ENCODE measurements at places on chromosomes 5 and 9.

- DNase-seq = no peak
These were observed 113.1 kb upstream of the TBC1D2 start for GRCh38 chr9:98368366-98369065.

GRCh38 chr5:74519161-74519571, 121.4 kb downstream of the ENC1 start:
- no peak for DNase-seq

DNA sequence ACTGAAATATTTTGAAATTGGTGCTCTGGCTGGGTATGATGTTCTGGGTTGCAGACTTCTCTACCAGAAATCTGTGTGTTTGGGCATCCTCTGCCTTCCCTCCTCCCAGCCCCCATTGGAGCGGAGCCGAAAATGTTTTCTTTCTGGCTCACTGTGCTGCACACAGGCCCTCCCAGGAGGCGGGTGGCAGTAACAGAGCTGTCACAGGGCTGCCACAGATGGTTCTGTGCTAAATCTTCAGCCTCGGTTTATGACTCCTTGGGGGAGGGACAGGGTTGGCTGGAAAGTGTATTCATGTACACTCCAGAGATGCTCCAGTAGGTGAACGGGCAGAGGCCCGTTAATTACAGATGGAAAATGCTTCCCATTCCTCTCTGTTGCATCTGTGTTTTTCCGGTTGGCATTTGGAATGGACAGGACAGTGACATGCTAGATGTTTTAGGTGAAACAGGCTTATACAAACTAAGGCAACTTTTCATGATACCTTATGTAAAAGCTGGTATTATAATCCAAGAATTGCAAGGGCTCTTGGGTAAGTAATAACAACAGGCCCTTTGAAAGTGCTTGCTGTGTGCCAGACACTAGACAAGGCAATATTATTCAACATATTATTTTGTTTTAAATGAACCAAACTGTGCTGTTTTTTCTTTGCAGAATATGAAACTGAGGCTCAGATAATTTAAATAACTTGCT, 180.2 kb downstream of the ADCY2 start:
- DNase-seq = peak; percentile 52

DNA sequence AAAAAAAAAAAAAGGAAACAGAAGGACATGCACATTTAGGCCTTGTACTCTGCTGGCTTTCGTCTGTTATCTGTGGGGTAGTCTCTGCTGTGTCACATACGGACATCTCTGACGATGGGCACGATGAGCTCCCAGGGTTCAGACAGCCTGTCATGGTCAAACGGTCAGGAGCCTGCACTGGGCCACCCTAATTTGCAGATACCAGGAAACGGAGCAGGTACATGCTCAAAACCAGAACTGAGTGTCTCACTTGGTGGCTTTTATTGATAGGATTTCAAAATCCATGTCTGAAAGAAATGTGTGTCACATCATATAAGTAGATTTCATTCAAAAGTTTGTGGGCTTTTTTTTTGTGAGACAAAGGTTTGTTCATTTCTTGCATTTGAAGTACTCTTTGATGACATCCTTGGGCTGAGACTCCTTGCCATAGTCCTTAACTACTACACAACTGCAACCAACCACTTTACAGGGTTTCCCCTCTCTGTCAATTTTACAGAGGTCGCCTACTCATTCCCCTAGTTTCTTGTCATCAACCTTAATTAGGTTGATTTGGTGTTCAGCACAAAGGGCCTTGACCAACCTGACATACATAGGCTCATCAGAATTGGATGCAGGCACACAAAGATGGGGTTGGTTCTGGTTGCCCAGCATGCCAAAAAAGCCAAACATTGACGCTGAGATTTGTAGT, 9.0 kb downstream of the CKMT2 start:
- no peak for DNase-seq

GRCh38 chr5:149954798-149955197, 5.8 kb upstream of the SLC26A2 start:
- DNase-seq = no peak

GRCh38 chr5:3931976-3932375, 336.3 kb downstream of the IRX1 start:
- DNase-seq = no peak

Measured in cerebellar nuclear complex (tissue), 1 donor.